ENCODE measurements at places on chromosomes 16 and 17. TPM values are rescaled to one million over a fixed set of nuclear protein-coding genes. Genes with fewer than 3 reads are reported as not detected.
A peak's percentile ranks its signal among the peaks of the same experiment; 100 is the strongest.

GSDMA gene
- 0.69 TPM for total RNA-seq

- DNase-seq = peak; percentile 73
Observed at GRCh38 chr16:68070806-68071517, 14.2 kb upstream of the NFATC3 start.

GRCh38 chr17:56891751-56892150, 22.1 kb downstream of the TRIM25 start:
- DNase-seq = peak; percentile 83

DNA sequence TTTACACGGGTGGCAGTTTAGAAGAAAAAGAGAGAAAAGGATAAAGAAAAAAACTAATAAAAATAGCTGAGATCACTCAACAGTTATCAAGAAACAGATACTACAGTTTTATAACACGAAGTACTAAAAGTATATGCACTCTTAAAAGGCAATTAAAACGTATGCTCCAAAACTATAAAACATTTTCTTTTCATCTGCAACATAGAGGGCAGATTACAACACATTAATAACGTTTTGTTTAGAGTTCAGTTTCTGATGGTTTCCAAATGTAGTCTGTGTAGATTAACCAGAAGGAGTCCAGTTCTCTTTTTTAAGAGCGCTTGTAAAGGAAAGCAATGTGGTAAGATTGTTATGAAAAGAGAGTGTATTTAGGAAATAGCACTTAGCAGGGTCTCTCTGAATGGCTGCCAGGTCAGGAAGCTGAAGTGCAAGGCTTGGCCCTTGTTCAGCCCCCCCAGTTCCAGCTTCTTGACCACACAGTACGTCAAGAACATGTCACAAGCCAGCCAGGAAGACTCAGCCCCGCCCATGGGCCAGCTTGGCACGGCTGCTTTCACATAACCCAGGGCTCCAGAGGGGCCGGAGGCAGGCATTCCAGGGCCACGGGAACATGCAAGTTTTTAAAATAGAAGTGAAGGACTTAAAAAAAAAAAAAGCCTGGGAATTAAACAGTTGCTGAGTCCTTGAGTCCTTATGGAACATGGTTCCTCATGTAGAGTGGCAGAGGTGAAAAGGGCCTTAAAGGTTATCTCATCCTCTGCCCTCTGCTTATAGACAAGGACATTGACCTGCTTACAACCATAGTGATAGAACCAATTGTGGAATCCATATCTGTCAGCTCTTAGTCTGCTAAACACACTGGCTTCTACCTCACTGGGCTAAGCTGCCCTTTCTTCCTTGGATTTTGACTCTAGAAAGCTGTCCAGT, 147.4 kb upstream of the TBX2 start:
- no peak for DNase-seq

- peak; percentile 61 for DNase-seq
Observed at GRCh38 chr17:72588961-72589360, 468.1 kb downstream of the SOX9 start.

GRCh38 chr17:6177941-6178694, 107.9 kb downstream of the WSCD1 start:
- DNase-seq = no peak

- DNase-seq = no peak
Observed at GRCh38 chr16:10566613-10567012, 13.8 kb downstream of the EMP2 start.

SLC12A3 gene
- total RNA-seq = not detected

- DNase-seq = no peak
Observed at GRCh38 chr16:55000595-55000994, 69.9 kb downstream of the IRX5 start.

GRCh38 chr16:83343935-83344366, 463.8 kb upstream of the HSBP1 start:
- DNase-seq = no peak

TMEM97 gene
- 64.6 TPM for total RNA-seq

DNA sequence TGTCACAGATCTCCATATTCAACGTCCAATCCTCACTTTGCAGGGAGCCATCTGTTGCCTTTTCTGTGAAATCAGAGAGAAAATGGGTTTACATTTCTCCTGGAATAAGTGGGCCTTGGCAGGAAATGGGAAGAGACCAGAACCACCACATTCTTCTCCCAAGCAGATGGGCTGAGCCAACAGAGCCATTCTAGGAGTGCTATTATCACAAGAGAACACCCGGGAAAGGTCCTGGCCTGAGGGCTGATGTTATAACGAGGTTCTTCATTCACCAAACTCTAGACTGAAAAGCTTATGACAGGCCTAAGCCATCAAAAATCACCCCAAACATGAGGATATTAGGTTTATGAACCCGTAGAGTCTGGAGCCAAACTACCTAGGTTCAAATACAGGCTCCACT, 64.7 kb downstream of the TOM1L2 start:
- DNase-seq = no peak

CHD9NB gene
- 0.16 TPM for total RNA-seq

- DNase-seq = no peak
Observed at GRCh38 chr17:17685775-17686291, 4.6 kb downstream of the RAI1 start.

- no peak for DNase-seq
Observed at GRCh38 chr17:77935121-77935571, 23.4 kb upstream of the TNRC6C start.

NPIPA8 gene
- total RNA-seq = 0.54 TPM

DNA sequence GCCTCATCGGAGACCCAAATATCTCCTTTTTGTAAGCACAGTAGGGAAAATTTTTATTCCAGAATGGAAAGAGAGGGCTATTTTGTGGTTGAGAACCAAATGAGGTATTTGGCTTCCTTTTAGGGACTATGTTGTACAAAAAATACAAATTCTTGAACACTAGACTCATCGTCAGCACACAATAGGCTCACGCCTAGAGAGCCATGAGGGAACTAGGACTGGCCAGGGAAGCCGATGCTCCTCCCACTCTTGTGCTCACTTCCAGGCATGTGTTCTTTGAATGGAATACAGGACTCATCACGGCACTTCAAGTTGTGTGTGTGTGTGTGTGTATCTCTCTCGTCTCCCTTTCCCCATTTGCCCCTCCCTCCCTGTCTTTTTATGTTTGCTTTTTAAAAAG, 17.8 kb upstream of the BLMH start:
- DNase-seq = no peak

GRCh38 chr16:81737885-81738536, 41.1 kb upstream of the PLCG2 start:
- DNase-seq = peak; percentile 96

DNA sequence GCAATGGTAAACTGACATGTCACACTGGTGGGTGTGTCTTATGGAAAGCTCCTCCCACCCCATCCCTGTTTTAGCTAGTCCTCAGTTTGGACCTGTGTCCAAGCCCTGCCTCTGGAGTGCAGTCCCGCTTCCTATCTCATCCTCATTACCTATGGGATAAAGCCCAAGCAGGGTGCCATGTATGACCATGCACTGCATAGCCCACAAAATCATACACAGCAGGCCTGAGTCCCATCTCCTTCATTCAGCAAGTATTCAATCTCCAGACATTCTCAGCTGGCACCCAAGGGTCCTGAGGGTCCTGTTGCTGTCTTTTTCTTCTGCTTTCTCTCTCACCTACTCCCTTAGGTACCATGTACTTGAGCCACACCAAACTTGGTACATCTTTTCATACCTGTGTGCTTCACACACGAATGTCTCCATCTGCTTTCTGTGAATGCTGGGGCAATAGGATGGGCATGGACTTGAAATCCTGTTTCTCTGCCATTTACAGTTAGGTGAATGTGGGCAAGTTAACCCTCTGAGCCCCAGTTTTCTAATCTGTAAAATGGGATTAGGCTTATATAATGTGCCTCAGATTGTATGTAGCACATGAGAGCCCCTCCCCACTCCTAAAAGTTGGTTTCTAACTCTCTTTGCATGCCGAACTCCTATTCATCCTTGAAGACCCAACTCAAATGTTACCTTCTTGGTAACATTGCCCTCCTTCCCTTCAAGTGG, 28.5 kb downstream of the TNS4 start:
- DNase-seq = no peak

DNA sequence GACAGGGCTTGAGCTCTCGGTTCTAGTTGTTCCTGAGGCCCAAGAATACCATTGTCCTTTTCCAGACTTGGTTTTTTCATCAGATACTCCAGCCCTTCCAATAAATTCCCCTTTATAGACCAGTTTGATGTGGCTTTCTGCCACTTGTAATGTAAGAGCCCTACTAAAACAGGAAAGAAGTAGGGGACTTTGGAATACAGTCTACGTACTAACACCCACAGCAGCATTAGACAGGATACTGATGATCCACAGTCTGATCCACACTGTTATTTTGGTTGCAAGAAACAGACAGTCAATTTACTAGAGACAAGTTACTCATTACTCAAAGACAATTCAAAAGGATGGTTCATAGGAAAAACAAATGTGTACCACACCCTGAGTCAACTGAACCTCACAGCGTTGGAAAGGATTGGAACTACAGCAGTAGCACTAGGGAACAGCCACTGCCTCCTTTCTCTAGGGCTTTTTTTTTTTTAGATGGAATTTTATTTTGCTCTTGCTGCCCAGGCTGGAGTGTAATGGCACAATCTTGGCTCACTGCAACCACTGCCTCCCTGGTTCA, 45.9 kb upstream of the MED13 start:
- DNase-seq = no peak

GRCh38 chr17:69047368-69048263, 13.1 kb downstream of the ABCA9 start:
- DNase-seq = no peak

DNASE1L2 gene
- total RNA-seq = 1.7 TPM

DNA sequence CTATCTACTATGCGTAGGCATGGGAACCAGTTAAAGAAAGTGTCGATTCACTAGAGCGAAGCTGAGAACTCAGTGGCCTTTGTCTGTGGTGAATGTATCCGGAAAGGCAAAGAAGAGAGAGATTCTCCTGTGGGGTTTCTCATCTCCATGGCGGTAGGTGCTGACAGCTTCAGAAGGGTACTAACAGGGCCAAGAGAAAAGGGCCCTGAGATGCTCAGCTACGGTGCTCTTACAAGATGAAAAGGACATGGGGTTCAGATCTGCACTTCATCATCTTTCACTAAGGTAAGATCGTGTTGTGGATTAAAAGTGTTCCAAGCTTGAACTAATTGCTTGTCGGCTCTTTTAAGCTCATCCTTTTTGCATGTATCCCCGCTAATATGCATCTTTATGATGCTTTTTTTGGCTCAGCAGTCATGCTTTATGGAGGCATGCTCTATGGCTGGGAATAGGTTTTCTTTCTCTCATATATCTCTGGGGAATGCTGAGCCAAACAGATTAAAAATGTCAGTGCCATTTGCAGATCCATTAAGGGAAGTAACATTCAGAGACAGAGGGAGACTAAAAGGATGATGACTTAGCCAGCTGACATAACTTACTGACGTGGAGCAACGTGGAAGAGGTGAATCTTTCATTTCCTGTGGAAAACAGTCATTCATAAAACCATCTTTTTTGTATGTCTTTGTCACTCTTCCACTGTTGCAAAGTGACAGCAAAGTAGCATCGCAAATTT, 29.9 kb downstream of the KCNJ16 start:
- DNase-seq = no peak

CD300LB gene
- not detected for total RNA-seq

- DNase-seq = no peak
Observed at GRCh38 chr17:34996422-34997285, 16.3 kb downstream of the LIG3 start.

DHX58 gene
- total RNA-seq = 25.8 TPM

KRTAP1-4 gene
- not detected for total RNA-seq

CHST6 gene
- total RNA-seq = not detected

DNA sequence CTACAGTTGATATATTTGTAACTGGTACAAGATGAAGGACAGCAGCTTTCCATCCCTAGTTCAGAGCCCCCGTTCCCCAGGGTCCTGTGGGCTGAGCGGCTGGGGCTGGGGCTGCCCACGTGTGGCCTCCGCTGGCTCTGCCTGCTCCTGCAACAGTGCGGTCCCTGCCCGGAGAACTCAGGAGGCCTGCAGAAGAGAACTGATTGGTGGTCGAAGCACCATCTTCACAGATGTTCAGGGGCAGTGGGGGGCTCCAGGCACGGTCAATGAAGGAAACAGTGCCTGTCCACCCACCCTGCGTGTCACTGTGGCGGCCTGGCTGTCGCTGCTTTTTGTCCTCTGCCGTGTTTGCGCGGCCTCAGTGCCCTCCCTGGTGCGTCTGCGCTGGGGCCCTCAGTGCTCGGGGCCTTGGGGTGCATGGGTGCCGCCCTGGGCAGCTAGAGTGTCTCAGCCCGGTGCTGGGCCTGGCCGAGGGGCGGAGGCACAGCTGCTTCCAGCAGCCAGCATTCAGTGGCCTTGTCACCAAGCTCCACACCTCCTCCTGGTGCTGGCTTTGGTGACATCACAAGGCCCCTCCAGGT, 4.2 kb upstream of the NUDT16L1 start:
- DNase-seq = no peak

DNA sequence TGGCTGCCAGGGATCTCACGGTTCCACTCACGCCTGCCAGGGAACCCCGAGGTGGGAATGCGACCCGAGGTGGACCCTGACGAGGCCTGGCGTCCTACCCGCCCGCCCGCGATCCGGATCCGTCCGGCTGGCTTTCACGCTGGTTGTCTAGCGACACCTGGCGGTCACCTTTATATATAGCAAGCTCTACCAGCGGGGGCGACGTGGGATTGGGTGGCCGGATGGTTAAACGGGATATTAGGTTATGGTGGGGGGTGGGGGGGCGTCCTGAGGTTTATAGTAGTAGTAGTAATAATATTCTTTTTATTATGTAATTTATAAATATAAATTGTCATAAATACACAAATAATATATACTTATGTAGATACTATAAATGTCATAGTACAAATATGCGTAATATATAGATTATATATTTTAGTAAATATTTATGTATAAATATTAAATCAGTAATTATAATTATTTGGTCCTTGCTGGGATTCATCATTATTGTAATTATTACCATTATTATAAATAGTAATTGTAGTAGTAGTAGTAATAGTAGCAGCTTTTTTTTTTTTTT, 136.9 kb downstream of the KCNJ12 start:
- peak; percentile 93 for DNase-seq

NECAB2 gene
- not detected for total RNA-seq

GRCh38 chr17:40309031-40309948, at the start of gene RARA:
TSS of gene RARA (plus strand) at chr17:40309180. CDS start at chr17:40331219, 22,039 bp downstream.
- DNase-seq = no peak

DNA sequence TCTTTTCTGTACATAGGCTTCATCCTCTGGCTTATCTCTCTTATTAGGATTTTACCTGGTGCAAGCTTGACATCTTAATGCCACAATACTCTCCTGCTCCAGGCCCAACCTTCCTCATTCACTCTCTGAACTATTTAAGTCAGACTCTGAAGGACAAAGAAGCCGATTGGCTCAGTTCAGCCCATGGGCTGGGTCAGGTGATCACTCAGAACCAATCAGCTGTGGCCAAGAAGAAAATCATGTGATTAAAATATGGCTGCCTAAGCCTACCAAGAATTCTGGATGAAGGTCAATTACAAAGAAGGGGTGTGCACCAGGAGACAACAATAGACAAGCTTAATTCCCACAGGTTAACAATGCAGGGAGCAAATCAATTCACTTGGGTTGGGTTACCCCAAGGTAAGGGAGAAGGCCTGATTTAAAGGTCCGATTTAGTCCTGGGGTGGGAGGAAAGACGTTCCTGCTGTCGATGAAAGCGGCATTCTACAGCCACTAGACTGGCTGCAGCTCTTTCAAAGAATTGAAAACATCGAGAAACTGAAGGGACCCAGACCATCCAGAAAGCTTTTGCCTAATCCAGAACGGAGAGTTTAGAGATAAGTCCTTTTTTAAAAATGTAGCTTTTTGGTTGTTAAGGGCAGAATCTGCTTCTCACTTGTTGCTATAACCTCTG, 42.9 kb upstream of the NFAT5 start:
- no peak for DNase-seq

KRTAP4-6 gene
- not detected for total RNA-seq
